ENCODE measurements at places on chromosomes 11 and 22. TPM values are rescaled to one million over a fixed set of nuclear protein-coding genes. Genes with fewer than 3 reads are reported as not detected.

The OR2D2 gene
- not detected for total RNA-seq

The IFITM10 gene
- 0.94 TPM for total RNA-seq

The DBX1 gene
- total RNA-seq = not detected

The DDI1 gene
- not detected for total RNA-seq

The BANF1 gene
- total RNA-seq = 374 TPM

The KCNJ4 gene
- 0.14 TPM for total RNA-seq
